LNCaP clone FGC (cell line): ENCODE measurements at places on chromosomes 5 and 9.
A peak's percentile ranks its signal among the peaks of the same experiment; 100 is the strongest.

DNA sequence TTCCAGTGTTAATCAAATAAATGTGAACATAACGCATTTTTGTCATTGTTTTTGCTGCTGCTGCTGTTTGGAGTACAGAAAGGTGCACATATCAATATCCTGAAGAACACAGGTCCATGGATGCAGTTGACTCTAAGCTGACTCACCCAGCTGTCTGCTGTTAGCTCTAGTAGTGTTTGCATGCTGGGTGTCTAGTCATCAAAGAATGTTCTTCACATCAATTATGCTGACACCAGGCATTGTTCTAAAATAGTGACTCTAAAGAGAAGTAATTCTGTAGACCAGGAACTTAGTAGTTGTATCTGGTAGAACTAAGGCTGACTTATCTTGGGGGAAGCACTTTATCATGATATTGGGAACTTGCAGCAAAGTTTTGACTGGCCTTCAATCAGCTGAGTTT lies 55.7 kb upstream of the DPYSL3 start:
- no peak for DNase-seq

- DNase-seq, result no peak
Measured at GRCh38 chr9:14779566-14780022, 57.1 kb upstream of the CER1 start.

- DNase-seq, result no peak
Measured at GRCh38 chr9:108259917-108260675, 595.7 kb downstream of the ACTL7B start.

GRCh38 chr9:73845954-73846690 lies 651.0 kb upstream of the RORB start:
- no peak for DNase-seq

DNA sequence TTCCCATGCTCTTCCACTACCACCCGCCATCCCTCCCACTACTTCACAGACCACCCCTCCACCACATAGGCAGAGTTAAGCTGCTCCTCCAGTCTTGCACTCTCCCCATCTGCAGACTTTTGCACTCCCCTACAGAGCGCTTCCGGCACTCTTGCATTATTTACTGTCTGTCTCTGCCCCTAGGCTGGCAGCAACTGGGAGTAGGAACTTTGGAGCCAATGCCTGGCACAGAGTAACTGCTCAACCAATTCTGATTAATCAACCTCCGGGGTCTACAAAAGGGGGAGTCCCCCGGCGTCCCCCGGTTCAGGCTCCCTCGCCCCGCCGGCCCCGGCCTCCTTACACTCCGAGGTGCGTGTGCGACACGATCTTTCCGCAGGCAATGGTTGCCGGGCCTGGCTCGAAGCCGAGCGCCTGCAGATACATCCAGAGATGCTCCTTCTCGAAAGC lies 498 bp downstream of the HAUS6 start:
- no peak for DNase-seq

- DNase-seq, result no peak
Measured at GRCh38 chr9:20178679-20179078, 389.8 kb upstream of the SLC24A2 start.

- no peak for DNase-seq
Measured at GRCh38 chr5:78779262-78779661, 130.7 kb upstream of the LHFPL2 start.

DNA sequence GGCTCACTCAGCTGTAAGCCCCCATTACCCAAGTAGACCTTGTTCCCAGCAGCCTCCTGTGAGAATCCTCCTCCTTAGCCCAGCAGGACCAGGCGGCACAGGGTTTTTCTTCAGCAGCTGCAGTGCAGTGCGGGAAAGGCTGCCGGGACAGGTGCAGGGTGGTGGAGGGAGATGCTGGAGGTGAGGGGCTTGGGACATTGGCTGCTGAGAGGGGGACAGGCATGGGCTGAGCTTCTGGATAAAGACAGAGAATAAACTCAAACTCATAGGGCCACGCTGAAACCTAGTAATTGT lies 174.7 kb downstream of the CACNA1B start:
- no peak for DNase-seq

GRCh38 chr9:89664896-89665329 lies 60.1 kb downstream of the GADD45G start:
- DNase-seq, result peak; percentile 99

DNA sequence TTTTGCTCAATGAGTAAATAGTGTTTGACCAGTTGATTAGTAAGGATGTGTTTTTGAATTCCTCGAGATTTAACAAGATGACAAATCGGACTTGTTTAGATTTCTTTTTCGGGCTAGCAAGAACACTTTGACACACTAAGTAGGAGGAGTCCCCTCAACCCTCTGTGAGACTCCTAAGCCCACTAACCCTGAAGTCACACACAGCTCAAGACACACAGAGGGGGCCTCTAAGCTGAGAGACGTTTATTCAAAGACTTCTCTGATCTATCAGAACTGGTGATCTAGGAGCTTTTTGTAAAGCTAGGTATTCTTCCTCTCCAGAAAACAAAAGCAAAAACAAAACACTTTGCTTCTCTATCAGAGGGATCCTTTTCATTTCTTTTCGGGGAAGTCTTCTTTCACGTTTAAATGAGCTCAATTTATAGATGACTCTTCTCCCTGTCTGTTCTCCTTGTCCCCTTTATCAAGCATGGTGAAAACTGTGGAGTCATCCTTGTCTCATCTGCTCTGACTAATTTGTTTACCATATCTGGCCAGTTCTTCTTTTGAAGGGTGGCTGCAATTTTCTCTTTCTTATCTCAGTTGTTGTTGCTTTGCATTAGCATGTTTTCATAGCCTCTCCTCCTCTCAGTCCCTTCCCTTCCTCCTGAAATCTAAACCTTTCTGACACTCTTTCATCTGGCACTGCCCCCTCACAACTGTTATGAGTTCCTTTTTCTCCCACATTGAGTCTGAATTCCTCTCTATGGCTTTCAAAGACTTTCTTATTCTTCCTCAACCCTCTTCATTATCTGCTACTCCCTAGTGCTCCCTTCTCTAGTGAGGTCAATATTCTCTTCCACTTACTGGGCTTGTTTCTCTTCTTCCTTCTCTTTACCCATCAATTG lies 68.5 kb upstream of the RAI14 start:
- DNase-seq, result no peak

DNA sequence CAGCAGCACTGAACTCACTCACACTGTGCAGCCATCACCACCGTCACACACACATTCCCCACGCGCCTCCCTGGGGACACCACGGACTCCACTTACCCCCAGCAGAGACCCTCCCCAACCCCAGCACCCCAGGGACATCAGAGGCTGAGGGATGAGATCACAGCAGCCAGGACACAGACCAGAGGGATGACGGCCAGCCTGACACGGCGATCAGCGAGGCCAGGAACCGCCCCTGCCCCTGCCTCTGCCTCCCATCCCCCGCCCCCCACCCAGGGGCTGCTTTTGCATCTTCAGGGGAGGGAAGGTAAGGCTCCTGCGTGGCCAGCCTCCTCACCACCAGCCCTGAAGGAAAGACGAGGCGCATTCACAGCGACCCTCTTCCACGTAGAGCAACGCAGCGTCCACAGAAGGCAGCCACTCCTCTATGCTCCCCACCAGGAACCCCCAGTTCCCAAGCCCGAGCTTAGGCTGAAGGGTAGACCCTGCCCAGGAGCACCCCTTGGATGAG lies 104.5 kb downstream of the VAV2 start:
- no peak for DNase-seq

DNA sequence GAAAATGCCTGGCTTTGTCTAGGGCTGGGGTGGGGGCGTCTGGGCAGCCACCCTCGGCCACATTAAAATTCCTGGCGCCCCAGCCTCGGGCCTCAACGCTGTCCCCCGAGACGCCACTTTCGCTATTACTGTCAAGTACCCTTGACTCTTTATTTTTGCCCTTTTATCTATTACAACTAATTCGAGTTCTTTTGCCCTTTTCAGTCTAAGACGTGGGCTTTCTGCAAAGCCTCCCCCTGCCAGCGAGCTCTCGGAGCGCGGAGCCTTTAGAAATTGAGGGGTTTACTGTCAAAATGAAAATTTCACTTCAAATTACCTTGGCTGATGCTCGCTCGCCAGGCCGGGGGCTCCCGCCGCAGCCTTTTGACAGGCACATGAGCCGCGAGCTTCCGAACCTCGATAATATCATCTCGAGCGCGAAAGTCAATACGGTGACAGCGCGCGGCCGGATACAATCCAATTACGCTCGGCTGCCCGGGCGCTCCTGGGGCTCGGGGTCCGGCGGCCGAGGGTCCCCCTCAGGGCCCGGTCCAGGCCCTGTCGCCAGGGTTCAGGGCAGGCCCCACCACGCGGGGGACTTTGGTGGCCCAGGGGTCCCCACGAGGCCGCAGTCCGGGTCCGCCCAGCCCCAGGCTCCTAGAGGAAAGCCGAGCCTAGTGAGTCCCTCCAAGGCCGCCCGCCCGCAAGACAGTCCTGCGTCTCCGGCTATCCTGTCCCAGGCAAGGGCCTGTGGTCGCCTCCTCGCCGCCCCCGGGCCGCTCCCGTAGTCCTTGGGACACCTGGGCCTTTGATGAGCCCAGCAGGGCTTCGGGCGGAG lies 6.7 kb downstream of the IRX4 start:
- DNase-seq, result no peak

GRCh38 chr5:96761618-96762017 lies 46.1 kb downstream of the ERAP1 start:
- no peak for DNase-seq

DNA sequence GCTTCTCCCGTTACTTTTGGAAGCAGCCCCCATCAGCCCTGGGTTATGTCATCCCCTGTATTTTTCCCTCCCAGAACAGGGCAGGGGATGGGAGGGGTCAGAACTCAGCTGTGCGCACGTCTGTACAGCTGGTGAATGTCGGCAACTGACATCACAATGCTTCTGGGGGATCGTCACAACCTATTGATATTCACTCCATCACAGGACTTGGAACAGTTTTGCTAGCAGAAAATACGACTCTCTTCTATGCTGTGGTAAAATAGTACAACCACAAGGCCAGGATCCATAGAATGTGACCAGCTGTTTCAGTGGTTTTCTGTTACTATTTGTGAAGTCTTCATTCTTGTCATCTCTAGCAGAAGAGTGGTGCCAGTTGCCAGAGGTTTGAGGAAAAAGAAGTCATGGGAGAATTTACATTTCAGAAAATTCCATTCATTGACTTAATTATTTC lies 77.1 kb upstream of the KLF4 start:
- no peak for DNase-seq

- no peak for DNase-seq
Measured at GRCh38 chr5:143116814-143117213, 286.7 kb downstream of the NR3C1 start.

GRCh38 chr5:12566441-12566840 lies 662.2 kb upstream of the CTNND2 start:
- DNase-seq, result no peak

DNA sequence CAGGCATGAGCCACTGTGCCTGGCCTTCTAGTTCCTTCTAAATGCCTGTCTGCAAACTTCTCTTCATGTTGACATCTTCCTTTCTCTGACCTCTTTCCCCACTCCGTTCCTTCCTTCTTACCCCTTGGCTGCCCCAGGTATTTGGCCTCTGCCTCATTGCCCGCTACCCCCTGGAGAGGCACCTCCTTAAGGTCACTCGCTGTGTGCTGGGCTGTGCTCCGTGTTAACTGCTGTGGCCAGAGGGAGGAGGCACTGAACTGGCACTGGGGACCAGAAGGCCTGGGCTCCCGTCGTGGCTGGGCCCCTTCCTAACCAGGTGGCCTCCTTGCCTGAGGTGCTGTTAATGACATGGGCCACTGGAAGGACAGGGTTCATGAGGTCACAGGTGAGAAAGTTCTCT lies 39.4 kb downstream of the LAMC3 start:
- DNase-seq, result no peak

DNA sequence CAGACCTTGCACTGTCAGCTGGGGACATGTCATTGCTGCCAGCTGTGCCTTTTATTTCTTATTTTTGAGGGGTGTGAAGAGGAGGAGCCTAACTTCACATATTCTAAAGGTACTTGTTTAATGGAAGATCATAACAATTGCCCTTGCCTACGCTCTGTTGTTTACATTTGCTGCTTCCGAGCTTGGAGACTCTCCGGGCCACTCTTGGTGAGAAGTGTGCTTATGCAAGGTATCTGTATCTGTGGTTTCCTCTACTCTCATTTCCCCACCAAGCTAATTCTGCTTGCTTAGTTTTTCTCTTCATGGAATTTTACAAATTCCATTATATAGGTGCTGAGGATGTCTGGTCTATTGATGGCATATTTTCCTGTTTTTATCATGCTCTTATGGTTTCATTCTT lies 105.3 kb downstream of the RASGRF2 start:
- no peak for DNase-seq

DNA sequence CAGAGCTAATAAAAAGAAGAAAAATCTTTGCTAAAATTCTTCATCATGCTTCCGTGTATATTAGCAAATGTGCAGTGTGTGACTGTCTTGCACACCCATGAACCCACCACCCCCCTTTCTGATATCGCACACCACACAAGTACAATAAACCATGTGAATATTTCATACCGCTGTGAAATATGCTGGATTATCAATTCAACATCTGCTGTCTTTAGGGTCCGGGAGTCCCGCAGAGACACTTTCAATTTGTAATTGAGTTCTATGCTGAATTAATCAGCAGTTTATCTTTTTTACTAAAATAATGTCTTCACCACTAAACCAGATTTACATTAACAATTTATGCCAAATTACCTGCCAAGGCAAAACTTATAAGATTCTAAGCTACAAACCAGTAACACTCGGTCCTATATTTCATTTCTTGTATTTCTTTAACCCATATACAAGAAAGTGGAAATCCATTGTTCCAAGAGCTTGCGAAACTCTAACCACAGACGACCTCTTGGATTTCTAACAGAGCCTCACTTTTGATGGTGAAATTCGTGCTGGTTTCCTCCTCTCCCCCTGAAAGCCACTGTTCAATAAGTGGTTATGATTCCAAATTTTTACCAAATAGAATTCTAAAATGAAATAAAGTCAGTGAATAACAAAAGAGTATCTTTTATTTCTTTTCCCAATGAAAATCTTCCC lies 44.2 kb downstream of the PSMB7 start:
- no peak for DNase-seq

DNA sequence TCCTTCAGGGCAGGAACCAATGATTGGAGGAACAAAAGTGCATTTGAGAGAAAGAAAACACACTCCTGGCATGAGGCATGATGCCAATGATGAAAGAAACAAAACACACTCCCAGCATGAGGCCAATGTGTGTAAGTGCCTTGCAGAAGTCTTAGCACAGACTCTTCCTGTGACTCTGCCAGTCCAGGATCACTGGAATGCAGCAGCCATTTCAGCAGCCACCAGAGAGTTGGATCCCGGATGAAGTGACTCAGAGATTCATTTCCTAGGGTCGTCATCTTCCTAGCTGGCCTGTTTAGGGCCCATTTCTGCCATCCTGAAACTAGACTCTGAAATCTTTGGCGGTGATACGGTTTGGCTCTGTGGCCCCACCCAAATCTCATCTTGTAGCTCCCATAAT lies 212.5 kb downstream of the CFAP90 start:
- DNase-seq, result no peak

DNA sequence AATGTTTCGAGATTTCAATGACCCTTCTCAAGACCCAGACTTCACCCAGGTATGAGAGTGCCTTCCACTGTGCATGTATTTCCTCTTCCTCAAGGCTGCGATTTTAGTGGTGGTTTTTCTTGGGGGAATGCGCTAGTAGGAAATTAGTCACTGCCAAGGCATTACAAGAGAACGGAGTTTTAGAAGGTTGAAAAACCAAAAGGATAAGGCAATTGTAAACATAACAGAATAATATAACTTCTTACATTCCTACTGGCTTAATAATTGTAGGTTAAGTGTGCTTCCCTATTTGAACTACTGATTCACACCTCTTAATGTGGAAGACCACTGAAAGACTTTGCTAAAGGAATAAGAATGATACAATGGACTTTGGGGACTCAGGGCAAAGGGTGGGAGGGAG lies 38.9 kb downstream of the ACO1 start:
- DNase-seq, result no peak
